ENCODE measurements at places on chromosomes 3 and 15.

- no peak for DNase-seq
Measured at GRCh38 chr15:82624008-82624407, 23.2 kb downstream of the CPEB1 start.

DNA sequence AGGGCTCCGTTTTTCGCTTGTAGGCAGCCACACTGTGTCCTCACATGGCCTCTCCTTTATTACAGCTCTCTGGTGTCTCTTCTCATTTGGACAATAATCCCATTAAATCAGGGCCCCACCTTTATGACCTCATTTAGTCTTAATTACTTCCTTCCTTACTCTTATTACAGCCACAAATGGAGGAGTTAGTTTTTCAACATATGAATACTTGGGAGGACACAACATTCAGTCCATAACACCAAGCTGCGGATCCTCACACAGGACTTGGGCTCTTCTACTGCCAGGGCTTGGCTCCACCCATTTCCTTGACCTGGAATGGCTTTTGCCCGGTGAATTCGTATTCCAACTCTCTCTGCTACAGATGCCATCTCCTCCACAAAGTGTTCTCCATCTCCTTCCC, 74.3 kb upstream of the SLC7A14 start:
- no peak for DNase-seq

DNA sequence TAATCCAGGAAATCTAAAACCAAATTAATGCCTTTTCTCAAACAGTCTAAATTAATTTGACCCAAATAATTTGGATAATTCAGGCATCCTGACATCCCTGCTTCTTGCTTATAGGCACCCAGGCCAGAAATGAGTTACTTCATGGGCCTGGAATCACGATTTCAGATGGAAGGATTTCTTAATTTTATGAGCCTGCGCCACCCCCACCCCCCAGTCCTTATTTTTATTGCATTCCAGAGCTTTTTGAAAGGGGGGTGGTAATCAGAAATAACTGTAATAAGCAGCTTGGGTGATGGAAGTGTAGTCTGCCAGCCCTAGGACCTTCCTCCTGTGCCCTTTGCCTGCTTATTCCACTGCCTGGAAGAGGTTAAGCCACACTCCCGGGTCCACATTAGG, 1.3 kb downstream of the AP2M1 start:
- DNase-seq = no peak

DNA sequence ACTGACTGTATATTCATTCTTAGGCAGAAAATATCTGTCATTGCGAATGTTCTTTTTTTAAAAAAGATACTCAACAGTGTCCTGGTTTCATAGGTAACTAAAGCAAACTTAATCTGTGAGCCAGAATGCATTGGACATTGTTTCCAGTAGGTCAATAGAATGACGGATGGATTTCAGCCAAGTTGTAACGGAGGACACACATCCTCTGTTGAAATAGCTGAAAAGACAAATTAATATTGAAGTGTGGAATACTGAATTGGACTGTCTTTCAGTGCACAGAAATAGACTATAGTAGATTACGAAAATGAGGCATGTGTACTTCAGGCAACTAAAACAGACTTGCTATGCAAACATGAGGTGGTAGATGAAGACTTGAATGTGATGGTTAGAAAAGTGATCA, 461.6 kb downstream of the WDR72 start:
- DNase-seq = no peak

GRCh38 chr3:9059489-9060400, 96.5 kb upstream of the RAD18 start:
- DNase-seq = no peak

DNA sequence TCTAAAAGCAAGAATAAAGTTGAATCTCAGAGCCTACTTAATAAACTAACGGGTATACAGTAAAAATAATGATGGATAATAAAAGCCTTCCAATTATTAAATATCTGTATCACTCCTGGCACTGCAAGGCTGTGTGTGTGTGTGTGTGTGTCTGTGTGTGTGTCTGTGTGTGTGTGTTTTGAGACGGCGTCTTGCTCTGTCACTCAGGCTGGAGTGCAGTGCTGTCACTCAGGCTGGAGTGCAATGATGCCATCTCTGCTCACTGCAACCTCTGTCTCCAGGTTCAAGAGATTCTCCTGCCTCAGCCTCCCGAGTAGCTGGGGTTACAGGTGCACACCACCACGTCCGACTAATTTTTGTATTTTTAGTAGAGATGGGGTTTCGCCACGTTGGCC, 62.5 kb downstream of the TBL1XR1 start:
- DNase-seq = no peak

DNA sequence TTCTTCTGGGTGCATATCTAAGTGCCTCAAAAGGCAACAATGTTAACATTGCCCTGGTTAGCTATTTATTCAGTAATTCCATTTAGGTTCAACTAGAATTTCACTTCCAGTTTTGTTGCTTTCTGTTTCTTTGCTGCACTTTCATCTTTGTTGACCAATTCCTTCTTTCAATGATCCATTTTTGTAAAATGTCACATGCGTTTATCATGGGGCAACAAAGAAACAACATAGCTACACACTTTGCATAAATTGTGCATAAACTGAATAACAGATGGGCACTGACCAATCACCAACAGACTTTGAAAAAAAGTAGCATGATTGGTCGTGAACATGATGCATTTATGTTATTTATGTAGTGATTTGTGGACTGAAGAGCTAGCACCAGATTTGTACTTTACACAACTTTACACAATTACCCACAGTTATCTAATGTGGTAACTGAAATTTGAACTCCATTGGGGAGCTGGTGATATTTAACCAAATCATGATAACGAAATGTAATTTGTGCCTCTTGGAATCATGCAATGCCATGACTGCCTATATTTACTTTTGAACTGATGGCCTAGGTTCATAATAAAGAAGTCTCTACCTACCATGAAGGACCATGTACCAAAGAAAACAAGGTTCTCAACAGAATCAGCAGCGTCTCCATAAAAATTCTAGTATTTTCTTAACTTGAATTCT, 7.1 kb upstream of the CPOX start:
- DNase-seq = no peak

- DNase-seq = no peak
Measured at GRCh38 chr3:17747174-17747889, 4.9 kb upstream of the TBC1D5 start.

GRCh38 chr3:188323067-188323842, 169.3 kb downstream of the LPP start:
- no peak for DNase-seq

DNA sequence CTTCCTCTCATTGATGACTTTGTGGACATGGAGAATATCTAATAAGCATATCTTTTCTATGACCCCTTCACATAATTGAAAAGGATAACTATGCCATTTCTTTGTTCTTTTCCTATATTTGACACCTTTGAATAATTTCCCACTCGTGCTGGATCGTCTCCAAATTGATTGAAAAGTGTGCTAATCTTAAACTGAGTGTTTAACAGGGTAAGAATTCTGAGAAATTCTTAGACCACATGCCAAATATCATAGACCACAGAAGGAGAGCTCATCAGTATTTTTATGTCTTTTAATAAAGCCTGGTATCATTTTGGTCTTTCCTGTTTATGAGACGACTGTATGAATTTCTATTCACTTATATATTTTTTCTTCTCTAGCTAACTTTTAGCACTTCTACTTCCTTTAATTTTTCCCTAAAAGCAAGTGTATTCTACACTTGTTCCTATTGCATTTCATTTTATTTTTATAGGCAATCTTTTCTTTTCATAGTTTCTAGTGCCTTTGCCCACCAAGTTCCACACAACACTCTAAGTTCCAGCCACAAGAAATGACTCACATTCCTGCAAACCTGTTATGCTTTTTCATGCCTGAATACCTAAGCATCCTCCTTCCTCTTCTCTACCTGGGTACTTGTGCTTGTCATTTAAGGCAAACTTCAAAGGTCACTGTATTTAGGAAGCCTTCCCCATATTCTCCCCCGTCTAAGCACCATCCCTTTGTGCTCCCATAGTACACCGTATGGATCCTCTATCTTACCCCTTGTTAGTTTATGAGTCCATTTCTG, 30.1 kb downstream of the KBTBD8 start:
- DNase-seq = no peak

DNA sequence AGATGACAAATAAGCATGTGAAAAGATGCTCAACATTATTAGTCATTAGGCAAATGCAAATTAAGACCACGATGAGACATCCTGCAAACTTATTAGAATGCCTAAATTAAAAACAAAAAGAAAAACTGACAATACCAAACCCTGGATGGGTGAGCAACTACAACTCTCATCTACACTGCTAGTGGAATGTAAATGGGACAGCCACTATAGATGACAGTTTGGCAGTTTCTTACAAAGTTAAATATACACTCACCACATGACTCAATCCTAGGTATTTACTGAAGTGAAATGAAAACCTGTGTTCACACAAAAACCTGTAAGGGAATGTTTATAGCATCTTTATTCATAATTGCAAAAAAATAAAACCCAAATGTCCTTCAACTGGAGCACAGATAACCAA, 74.7 kb downstream of the NPTN start:
- DNase-seq = no peak

DNA sequence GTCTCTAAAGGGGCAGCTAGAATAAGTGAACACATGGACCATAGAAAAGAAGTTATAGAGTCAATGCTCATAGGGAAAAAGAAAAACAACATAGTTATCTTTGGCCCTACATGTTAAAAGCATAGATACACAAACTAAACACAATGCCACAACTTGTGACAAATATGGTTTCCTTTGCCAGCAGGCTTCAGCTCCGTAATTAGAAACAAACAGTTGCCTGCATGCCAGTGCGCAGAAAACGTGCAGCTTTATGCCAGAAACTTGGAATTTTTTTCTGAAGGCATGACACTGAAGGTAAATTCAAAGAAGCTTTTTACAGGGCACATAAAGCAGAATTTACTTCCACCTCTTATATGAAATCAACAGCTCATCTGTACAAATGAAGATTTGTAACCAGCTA, 2.2 kb upstream of the CPNE4 start:
- no peak for DNase-seq

GRCh38 chr15:90763366-90764099, 46.4 kb downstream of the BLM start:
- DNase-seq = no peak

DNA sequence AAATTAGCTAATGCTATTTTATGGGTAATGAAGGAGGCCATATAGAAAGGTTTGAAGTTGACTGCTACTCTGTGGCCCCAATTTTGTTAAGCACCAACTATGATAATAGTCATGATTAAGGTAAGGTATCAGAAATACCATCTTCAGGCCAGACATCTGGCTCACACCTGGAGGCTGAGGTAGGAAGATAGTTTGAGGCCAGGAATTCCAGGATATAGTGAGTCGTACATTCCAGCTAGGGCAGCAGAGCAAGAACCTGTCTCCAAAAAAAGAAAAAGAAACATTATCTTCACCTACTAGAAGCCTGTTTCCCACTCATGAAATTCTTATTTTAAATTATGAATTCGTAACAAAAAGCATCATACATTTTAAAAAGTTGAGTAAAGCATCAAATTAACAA, 64.4 kb downstream of the LRRC28 start:
- DNase-seq = no peak

- no peak for DNase-seq
Measured at GRCh38 chr3:187531831-187532230, 138.4 kb downstream of the SST start.

- DNase-seq = no peak
Measured at GRCh38 chr3:114259566-114259965, 22.2 kb upstream of the ZNF80 start.

GRCh38 chr15:25844981-25845680, 18.0 kb downstream of the ATP10A start:
- DNase-seq = no peak

DNA sequence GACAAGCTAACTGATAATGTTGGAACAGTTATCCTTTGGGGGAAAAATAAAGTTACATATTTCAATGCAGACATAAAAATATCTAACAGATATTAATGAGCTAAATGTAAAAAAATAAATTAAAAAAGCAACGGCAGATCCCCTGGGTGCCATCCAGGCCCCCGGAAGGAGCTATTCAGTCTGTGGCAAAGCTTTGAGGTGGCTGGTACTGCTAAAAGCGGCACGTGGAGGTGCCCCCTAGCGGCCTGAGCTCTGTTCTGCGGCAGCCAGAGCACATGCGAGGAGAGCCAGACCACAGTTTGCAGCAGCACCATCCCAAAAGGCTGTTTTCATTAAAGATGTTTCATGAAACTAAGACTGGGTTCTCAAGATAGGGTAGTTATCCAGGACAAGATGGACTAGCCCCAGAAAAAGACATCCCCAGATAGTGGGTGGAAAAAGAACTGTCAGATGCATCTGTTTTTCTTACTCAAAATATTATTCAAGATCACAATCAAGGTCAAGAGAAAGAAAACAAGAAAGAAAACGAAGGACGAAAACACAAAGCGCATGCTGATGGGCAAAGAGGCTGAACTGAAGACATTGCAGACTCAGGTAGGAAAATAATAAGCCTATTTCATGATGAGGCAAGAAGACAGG, 18.7 kb downstream of the AP3S2 start:
- peak; percentile 85 for DNase-seq

DNA sequence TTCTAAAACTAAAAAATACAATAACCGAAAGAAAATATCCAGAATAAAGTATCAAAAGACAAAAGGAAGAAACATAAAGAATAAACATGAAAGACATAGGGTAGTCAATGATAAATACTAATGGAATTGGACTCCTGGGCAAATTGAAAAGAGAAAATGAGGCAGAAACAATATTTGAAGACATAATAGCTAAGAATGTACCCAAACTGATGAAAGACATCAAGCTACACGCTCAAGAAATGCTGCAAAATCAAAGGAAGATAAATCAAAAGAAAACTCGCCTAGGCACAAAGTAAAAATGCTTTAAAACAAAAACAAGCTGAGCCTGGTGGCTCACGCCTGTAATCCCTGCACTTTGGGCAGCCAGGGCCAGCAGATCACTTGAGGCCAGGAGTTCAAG, 34.9 kb downstream of the CEP70 start:
- no peak for DNase-seq

GRCh38 chr3:132847849-132848625, 125.8 kb upstream of the NPHP3 start:
- no peak for DNase-seq

GRCh38 chr3:124483915-124484470, 246.3 kb upstream of the UMPS start:
- DNase-seq = no peak

GRCh38 chr3:195115600-195116406, 155.2 kb downstream of the XXYLT1 start:
- no peak for DNase-seq

GRCh38 chr3:49265661-49266386, 11.2 kb downstream of the C3orf62 start:
- DNase-seq = no peak

GRCh38 chr3:69207031-69207430, 84.6 kb upstream of the LMOD3 start:
- DNase-seq = no peak

- no peak for DNase-seq
Measured at GRCh38 chr3:46614431-46614830, 2.1 kb downstream of the FAM240A start.

DNA sequence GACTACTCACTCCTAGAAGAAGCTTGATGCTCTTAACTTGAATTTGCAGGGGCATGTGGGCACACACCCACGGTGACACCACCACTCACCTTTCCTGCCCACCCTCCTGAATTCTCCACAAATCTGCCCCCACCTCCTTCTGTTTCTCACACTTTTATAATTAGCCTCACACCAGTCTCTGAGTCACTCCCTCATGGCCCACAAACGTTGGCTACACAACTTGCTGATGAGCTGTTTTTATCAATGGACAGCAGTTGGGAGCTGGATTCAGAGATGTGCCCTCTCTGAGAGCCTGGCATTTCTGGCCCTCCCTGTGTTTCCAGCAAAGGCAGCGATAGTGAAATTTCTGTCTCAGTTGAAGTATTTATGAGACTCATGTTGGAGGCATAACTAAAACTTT, 1.3 kb downstream of the COLQ start:
- DNase-seq = no peak

All from WTC11 (cell line).